Activated T-cell treated with anti-CD3 and anti-CD28 coated beads for 48 hours (primary cell): ENCODE measurements at places on chromosomes 11 and 22.

DNA sequence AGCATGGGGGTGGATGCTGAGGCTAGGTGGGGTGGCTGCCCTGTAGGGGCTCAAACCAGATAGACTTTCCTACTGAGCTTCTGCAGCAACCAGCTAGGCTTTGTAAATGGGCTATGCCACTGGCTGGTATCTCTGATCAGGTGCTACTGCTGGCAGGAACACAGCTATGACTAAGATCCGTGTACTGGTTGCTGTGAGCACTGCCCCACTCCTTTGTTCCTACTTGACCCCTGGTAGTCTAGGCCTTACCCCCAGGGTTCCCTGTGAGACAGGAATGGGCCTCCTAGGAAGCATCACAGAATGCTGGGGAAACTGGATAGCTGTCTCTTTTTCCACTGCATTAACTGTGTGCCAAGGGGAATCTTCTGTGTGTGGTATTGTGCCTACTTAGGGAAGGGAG, 58.4 kb upstream of the GAB2 start:
- DNase-seq = no peak

DNA sequence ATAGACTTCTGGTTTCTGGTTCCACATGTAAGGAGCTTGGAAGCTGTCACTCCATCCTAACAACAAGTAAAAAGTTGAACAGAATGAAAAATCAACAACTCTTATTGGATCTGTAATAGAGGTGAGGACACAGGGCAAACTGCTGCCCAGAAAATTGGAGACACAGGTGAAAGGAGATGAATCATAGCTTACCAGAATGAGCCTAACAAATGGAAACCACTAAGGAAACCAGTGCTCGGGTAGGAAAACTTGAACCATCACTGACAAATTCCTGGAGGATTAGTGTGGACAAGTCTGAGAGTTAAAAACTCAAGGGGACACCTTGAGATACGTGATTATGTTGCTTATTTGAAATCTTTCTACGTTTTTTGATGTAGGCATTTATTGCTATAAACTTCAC, 52.1 kb downstream of the GDPD4 start:
- DNase-seq = no peak

- DNase-seq = no peak
These were observed 221.4 kb downstream of the BLID start for GRCh38 chr11:121894581-121894980.

DNA sequence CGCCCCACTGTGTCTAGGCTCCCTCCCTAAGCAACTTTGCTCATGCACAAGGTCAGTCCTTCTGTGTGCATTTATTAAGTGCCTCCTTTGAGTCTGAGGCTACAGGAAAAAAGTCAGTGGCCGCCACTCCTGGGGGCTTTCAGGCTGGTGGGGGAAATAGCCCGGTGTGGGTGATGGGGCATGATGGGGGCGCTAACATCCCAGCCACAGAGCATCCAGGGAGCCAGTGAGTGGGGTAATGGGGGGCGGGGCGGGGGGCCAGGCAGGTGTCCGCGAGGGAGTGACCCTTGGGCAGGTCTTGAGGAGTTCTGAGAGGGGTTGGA, 9.9 kb upstream of the EHD1 start:
- no peak for DNase-seq

GRCh38 chr11:299951-300735, 817 bp upstream of the IFITM5 start:
- DNase-seq = no peak

DNA sequence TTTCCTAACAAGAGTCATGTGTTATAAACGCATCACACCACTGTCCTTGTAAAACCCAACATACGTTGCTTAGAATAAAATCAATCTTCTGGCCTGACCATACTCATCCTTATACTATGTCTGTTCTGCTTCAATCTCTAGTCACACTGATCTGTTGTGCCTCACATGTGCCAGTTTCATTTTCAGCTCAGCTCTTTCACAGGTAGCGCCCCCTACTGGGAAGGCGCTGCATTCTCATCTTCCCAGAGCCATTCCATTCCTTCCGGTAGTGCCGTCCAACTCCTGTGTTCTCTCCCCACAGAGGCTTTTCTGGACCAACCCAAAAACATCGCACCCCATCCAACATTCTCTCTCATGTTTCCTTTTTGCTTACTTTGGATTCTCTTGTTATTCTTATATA, 22.2 kb downstream of the CASP5 start:
- DNase-seq = peak; percentile 33

DNA sequence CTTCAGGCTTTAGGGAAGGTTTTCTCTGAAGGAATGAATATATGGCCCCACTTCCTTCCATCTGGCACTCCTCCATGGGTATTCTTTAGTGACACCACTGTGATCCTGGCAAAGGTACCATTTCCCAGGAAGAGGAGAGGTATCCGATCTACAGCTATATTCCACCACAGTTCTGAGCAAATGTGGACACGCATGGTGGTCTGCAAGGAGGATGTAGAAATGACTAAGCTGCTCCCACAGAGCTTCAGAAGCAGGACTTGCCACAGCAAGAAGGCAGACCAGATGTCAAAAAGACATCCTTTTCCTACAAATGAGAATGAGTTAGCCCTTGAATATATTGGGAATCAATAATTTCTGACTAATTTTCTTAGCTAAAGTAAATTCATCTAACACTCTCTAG, 45.5 kb downstream of the ARFGAP2 start:
- DNase-seq = no peak

DNA sequence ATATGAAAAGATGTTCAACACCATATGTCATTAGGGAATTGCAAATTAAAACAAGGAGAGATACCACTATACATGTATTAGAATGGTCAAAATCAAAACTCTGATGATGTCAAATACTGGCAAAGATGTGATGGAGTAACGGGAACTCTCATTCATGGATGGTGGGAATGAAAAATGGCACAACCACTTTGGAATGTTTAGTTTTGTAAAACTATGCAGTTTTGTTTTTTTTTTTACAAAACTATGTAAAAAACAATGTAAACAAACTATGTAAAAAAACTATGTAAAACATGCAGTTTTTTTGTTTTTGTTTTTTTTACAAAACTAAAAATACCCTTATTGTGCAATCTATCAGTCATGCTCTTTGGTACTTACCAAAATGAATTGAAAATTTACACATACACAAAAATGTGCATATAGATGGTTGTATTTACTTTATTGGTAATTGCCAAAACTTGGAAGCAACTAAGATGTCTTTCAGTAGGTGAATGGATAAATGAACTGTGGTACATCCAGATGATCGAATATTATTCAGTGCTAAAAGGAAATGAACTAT, 5.0 kb upstream of the USP47 start:
- no peak for DNase-seq
